ENCODE measurements at places on chromosomes 5 and 9.

- no peak for DNase-seq
Observed at GRCh38 chr5:99438619-99439018, 509.8 kb upstream of the CHD1 start.

DNA sequence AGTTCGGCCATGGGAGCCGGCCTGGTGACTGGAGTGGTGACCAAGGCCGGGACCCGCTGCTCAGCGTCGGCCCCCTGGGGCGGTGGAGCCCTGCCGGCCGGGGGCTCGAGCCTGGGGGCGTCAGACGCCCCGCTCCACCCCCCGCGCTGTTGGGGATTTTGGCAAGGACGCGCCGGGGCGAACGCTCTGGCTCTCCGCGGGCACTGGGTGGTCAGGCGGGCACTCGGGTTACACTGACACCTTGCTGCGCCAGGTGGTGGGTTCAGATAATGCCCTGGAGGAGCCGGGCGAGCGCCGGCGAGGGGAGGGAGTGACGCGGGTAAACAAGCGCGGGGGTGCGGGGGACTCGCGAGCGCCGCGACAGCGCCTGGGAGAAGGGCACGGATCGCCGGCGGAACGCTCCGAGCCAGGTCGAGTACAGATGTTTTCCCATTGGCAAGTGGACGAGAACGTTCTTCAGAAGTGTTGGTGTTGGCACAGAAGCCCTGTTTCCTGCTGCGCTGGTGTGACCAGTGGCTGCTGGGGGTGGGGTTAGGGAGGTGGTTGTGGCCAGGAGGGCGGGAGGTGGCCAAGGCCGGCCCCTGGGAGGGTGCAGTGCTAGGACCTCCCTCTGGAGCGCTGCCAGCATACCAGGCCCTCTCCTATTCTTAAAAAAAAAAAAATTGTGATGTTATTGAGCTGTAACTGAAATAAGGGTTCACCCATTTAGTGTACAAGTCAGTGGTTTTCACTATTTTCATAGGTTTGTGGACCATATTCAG lies 773 bp downstream of the SQSTM1 start:
- peak; percentile 89 for DNase-seq

- peak; percentile 76 for DNase-seq
Observed at GRCh38 chr5:170273968-170274710, 23.4 kb downstream of the LCP2 start.

DNA sequence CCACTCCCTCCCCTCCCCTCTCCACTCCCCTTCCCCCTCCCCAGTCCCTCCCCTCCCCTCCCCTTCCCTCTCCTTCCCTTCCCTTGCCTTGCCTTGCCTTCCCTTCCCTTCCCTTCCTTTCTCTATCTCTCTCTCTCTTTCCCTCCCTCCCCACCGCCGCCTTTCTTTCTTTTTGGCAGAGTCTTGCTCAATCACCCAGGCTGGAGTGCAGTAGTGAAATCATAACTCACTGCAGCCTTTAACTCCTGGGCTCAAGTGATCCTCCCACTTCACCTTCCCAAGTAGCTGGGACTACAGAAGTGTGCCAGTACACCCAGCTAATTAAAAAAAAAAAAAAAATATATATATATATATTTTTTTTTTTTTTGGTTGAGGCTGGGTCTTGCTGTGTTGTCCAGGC lies 45.5 kb downstream of the IL31RA start:
- no peak for DNase-seq

GRCh38 chr5:126506079-126506478 lies 82.9 kb downstream of the GRAMD2B start:
- no peak for DNase-seq

GRCh38 chr9:36940500-36940853 lies 93.6 kb downstream of the PAX5 start:
- DNase-seq, result no peak

GRCh38 chr5:112412346-112412745 lies 6.7 kb downstream of the EPB41L4A start:
- no peak for DNase-seq

GRCh38 chr5:112938286-112938685 lies 16.3 kb upstream of the REEP5 start:
- DNase-seq, result no peak

GRCh38 chr5:76222318-76222717 lies 139.1 kb downstream of the SV2C start:
- DNase-seq, result no peak

Measured in activated CD4-positive, alpha-beta T cell treated with anti-CD3 and anti-CD28 coated beads for 48 hours (primary cell).